ENCODE measurements at places on chromosomes 13 and 19. TPM values are rescaled to one million over a fixed set of nuclear protein-coding genes. Genes with fewer than 3 reads are reported as not detected.

DNA sequence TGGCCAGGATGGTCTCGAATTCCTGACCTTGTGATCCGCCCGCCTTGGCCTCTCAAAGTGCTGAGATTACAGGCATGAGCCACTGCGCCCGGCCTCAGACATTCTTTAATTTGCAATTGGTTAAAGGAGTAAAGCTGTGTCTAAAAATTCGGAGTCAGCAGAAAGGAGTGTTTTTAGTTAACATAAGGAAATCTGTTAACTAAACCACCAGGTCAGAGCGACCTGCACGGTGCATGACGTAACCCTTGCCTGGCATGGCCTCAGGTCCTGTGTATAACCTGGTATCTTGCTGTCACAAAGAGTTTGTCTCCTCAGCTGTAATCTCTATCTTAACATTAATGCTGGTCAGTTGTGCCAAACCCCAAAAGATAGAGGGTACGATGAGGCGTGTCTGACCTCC is 9.5 kb upstream of the KLK12 start:
- DNase-seq = no peak
- H3K27ac ChIP-seq = no peak overlapping the region
- no peaks in the 10 kb centered on the region for H3K4me1 ChIP-seq
- no peaks in the 10 kb centered on the region for H3K36me3 ChIP-seq
- no peaks in the 10 kb centered on the region for H3K27me3 ChIP-seq

CTXN1 gene
- total RNA-seq = 1.3 TPM

DNA sequence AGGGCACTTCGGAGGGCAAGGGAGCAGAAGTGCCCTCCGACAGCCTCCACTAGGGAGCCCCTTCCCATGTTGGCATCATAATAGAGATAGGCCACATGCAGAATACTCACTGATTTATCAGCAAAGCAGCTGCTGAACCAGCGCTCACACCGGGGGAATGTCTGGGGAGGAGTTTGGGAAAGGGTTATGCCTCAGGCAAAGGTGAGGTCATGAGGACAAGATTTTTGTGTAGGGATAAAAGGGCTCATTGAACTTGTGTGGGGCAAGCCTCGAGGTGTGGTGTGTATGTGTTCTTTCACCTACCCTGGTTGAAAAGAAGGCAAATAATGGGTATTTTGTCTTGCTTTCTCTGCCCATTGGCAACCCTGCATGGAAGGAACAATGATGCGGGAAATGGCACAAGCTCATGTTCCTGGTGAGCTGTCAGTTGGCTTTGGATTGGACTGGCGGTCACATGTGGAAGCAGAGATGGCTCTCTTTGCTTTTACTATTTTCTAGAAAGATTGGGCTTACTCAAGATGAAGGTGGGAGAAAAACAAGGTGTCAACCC is 39.1 kb upstream of the SLC7A9 start:
- H3K27me3 ChIP-seq = no peaks in the 10 kb centered on the region
- H3K36me3 ChIP-seq = peaks cover 79% of the 10 kb centered on the region
- H3K27ac ChIP-seq = no peak overlapping the region
- no peaks in the 10 kb centered on the region for H3K4me1 ChIP-seq

DNA sequence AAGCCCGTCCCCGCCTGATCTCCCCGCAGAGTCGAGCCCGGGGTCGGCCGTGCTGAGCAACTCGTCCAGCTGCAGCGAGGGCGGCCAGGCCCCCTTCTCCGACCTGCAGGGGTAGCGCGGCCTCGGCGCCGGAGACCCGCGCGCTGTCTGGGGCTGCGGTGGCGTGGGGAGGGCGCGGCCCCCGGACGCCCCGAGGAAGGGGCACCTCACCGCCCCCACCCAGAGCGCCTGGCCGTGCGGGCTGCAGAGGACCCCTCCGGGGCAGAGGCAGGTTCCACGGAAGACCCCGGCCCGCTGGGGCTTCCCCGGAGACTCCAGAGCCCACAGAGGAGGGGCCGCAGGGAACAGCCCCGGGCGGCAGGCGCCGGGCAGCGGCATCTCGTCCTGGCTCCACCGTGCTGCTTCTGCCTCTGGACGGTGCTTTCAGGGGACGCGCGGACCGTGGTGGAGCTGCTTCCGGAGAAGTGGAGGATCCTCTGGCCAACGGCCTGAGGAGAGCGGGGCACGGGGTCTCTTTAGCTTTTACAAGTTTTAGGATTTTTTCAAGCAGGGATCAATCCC is 8.8 kb upstream of the F7 start:
- peaks cover 23% of the 10 kb centered on the region for H3K36me3 ChIP-seq
- H3K4me3 ChIP-seq = no peak overlapping the region
- no peak for DNase-seq

DNA sequence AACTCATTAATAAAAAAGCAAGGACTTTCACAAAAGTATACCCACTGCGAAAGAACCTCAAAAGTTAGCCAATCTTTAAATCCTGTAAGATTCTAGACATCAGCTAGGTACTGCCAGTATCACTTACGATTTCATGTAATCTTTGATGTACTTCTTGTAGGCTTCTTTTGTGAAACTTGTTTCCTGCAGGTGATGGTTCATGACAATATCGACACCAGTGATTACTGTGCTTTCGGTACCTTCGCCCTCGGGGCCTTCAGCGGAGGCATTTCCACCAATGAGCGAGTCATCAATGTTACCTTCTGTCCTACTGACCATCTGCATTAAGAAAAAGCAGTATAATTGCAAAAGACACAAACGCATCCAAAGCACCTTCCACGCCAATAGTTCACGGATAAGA is 1.1 kb downstream of the TPT1 start:
- peaks cover 60% of the 10 kb centered on the region for H3K36me3 ChIP-seq
- peak overlapping the region; percentile 94 for H3K4me3 ChIP-seq
- H3K27me3 ChIP-seq = no peaks in the 10 kb centered on the region
- DNase-seq = no peak

Data from stomach (tissue), 19 donors.